Panc1 (cell line): ENCODE measurements at places on chromosomes 13 and 19.

DNA sequence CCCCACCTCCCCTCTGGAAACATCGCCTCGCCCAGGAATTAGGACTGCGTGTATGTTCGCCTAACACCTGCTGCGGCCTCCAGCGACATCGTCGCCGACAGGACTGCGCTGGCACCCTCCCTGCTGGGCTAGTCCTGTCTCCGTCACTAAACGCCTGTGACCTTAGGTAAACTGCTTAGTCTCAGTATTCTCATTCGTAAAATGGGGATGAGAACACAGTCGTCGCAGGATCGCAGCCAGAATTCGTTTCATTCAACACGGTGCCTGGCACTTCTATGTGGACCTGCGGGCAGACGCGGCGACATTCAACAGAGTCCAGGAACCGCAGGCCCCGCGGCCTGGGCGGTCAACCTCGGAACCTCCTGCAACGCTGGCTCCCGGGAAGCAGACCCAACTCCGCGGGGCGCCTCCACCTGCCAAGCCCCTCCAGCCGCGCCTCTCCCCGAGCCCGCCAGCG lies 485 bp downstream of the CRYL1 start:
- DNase-seq: no peak

- DNase-seq: no peak
Measured at GRCh38 chr19:7979011-7979410, 26.4 kb downstream of the ELAVL1 start.

GRCh38 chr13:54185785-54186184 lies 1157.2 kb downstream of the OLFM4 start:
- no peak for DNase-seq

DNA sequence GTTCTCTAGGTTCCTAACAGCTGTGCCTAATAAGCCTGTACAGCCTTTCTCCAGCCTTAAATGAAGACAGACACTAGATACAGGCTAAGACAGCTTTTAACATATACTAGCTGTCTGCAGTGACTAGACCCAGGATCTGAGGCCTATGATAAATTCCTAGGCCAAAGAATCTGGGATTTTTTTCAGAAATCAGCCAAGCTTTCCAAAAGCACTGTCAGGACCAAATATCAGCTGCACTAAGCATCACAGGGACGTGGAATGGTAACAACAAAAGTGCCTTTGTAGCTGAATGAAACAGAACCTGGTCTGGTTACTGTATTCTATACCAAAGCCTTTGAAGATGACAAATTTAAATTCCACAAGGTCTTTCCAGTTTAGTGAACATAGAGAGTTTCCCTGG lies 77.9 kb upstream of the DOCK9 start:
- DNase-seq: no peak

DNA sequence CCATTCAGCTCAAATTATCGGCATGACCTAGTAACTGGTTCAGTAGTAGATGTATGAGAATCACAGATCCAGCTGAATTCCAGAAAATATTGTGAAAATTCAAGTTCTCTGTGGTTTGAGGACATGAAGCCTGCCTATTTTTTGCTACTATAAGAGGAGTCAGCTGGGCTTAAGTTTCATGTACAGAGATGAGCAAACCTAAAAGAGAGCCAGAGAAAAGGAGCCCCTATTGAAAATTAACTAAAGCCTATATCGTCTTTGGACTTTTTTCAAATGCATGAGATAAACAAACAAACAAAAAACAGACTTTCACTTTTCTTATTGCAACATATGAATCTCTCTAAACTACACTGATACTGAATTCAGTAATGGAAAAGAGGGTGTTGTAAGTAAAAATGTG lies 106.8 kb upstream of the SPRY2 start:
- DNase-seq: no peak

GRCh38 chr13:94495806-94496205 lies 16.3 kb upstream of the DCT start:
- no peak for DNase-seq

- DNase-seq: no peak
Measured at GRCh38 chr13:48156466-48156865, 61.6 kb upstream of the MED4 start.

GRCh38 chr19:46728208-46728607 lies 11.3 kb upstream of the PRKD2 start:
- DNase-seq: no peak

DNA sequence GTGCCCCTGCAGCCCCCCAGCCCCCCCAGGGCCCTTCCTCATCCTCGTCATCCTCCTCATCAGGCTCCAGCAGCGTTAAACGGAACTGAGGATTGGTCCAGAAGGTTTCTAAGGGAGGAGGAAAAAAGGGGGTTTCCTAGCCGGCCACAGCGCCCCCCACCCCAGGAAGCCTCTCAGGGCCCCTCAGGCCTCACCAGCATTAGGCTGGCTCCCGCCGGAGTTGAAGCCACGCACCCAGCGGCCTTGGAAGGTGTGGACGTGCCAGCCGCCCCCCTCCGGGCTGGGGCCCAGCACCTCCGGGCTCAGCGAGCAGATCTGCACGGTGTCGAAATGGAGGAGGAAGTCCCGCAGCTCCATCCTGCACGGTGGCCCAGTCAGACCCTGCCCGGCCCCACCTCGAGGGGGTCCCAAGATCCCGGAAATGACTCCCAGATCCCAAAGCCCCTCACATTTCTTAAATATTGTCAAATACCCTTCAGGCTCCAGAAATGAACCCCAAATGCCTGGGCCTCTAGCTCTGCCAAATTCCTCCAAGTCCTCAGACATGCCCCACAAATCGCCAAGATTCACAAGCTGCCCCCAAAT lies 6.9 kb downstream of the CAPN12 start:
- DNase-seq: no peak

GRCh38 chr13:33178209-33178840 lies 107.2 kb downstream of the STARD13 start:
- no peak for DNase-seq

GRCh38 chr13:38395497-38395788 lies 45.8 kb downstream of the UFM1 start:
- no peak for DNase-seq
